ENCODE measurements at places on chromosomes 1 and 21. TPM values are rescaled to one million over a fixed set of nuclear protein-coding genes. Genes with fewer than 3 reads are reported as not detected.

The CAMK2N1 gene
- 3.6 TPM for total RNA-seq

The EFNA4 gene
- total RNA-seq, result 24.4 TPM

The EPS8L3 gene
- total RNA-seq, result not detected

The SGIP1 gene
- 1.1 TPM for total RNA-seq

The KRTAP7-1 gene
- total RNA-seq, result not detected

The BRDT gene
- total RNA-seq, result not detected
